Spleen (tissue), 13 donors: ENCODE measurements at places on chromosomes 3 and 15. TPM values are rescaled to one million over a fixed set of nuclear protein-coding genes. Genes with fewer than 3 reads are reported as not detected.

The IMPG2 gene
- 0.06 TPM for polyA plus RNA-seq

The TERC gene
- polyA plus RNA-seq, result not detected

The TNIK gene
- polyA plus RNA-seq, result 1.6 TPM

The TM4SF18 gene
- 23.1 TPM for polyA plus RNA-seq

The LRRC31 gene
- not detected for polyA plus RNA-seq

DNA sequence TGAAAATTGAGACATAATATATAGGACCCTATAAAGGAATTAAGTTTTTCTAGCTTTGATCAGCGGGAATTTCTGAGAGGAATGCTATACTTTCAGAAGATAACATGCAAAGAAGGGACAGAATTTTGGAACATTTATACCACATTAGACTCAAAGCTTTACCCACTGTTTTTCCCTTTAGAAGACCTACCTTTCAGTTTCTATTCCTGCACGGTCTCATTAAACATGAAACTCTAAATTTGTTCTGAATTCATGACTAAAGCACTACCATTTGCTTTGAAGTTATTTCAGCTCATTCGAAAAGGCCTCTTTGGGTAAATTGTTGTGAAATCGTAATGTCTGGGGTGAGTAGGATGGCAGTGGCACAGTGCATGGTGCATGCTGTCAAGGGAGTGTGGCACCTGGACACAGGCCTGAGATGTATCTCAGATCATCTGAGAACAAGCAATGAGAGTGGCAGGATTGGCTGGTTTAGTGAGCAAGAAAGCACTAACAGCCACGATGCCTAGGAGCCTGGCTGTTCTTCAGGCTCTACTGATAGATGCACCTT lies 42.5 kb downstream of the CHCHD4 start:
- H3K36me3 ChIP-seq, result no peaks in the 10 kb centered on the region
- H3K27ac ChIP-seq, result no peak overlapping the region
- DNase-seq, result no peak
- no peak overlapping the region for H3K4me3 ChIP-seq

GRCh38 chr3:94069194-94069813 lies 6.4 kb downstream of the NSUN3 start:
- H3K27me3 ChIP-seq, result no peaks in the 10 kb centered on the region
- no peak for DNase-seq
- no peaks in the 10 kb centered on the region for H3K36me3 ChIP-seq
- H3K27ac ChIP-seq, result no peak overlapping the region
- peaks cover 49% of the 10 kb centered on the region for H3K4me1 ChIP-seq

DNA sequence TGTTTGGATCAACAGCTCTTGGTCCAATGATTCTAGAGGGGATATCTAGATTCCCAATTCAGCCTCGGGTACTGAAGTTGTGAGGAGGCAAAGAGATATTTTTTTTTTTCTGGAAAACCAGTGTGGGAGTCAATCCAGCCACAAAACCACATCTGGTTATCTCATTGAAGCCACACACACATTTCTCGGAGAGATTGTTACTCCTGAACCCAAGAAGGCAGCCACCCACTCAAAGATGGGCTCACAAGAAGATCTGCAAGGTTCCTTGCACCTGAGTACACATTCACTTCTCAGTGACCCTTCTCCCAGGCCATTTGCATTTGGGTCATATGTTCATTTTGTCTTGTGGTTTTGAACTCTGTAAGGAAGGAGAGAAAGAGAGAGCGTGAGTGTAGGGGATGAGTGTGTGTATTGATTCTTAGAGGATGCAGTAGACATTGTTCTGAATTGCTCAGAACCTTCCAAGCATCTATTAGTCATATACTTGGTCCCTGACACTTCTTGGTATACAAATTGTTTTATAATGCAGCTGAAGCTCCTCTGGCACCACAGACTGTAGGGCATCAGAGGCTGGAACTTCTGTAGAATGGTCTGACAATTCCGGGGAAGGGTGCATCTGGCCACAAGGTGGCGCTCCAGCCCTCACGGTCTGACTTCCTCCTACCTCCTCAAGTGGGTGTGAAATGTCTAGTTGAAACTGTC lies 39.3 kb upstream of the TRA2B start:
- no peak overlapping the region for H3K27ac ChIP-seq
- H3K4me1 ChIP-seq, result peaks cover 6% of the 10 kb centered on the region
- no peak overlapping the region for H3K4me3 ChIP-seq
- H3K27me3 ChIP-seq, result no peaks in the 10 kb centered on the region

DNA sequence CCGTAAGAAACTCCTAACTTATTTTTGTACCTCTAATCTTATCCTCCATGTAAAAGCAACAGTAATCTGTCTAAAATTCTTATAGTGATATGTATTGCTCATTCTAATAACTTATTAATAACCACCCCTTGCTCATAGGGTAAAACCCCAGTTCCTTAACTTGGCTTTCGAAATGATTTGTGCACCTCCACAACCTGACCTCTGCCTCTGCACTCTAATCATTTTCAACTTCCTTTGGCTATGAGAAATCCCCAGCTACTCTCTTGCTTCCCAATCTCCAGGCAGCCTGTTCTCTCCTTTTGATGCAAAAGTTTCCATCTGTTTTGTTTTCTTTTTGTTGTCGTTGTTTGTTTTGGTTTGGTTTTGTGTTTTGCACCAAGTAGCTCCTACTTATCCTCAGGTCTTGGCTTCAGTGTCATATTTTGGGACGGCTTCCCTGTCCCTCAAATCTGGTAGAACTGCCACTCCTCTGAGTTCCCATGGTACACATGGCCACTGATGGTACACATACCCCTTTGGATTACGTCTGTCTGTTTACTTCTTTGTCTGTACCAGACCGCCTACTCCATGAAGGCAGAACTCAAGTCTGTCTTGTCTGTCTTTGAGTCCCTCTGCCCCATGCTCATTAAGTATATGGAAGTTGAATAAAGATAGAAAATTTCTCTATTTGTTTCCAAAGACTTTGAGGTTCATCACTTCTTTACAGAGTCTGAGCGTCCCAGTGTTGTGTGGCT lies 105.6 kb upstream of the TGFBR2 start:
- no peak overlapping the region for H3K4me3 ChIP-seq
- H3K27ac ChIP-seq, result no peak overlapping the region
- H3K4me1 ChIP-seq, result peaks cover 18% of the 10 kb centered on the region
- no peaks in the 10 kb centered on the region for H3K27me3 ChIP-seq

- H3K4me1 ChIP-seq, result peaks cover 9% of the 10 kb centered on the region
- DNase-seq, result no peak
- no peak overlapping the region for H3K27ac ChIP-seq
These were observed 58.5 kb upstream of the LPP start for GRCh38 chr3:188095431-188095830.

- no peak overlapping the region for H3K4me3 ChIP-seq
- no peaks in the 10 kb centered on the region for H3K27me3 ChIP-seq
- H3K36me3 ChIP-seq, result peaks cover 42% of the 10 kb centered on the region
- no peak overlapping the region for H3K27ac ChIP-seq
These were observed 14.3 kb downstream of the DUT start for GRCh38 chr15:48345516-48345915.

DNA sequence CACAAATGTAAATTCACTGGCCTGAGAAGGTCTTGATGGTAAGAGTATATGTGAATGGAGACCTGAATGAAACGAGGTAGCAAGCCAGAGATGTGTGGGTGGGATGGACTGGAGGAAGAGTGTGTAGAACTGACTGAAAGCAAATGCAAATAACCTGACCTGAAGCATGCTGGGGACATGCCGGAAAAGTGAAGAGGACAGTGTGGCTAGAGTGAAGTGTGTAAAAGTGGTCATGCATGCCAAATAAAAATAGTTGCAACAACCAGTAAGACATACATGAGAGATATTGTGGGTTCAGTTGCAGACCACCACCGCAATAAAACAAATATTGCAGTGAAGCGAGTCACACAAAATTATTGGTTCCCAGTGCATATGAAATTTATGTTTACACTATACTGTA lies 82.3 kb downstream of the LPP start:
- no peak overlapping the region for H3K27ac ChIP-seq
- DNase-seq, result no peak
- H3K36me3 ChIP-seq, result no peaks in the 10 kb centered on the region

DNA sequence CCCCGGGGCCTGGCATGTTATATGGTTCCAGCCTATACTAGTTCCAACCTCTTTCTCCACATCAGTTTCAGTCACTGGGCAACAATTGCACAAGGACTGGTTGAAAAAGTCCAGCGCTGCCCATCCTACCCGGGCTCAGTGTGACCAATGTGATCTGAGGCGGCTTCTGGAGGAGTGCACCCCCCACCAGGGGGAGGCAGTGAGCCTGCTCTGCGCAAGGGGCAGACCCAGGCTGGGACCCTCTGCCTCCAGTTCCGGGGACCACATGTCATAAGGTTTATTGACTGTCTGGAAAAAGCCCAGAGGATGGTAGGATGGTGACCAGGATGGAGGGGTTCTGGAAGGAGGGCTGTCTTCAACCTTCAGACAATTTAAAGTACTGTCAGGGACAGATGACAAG lies 25.6 kb upstream of the NR2E3 start:
- H3K27ac ChIP-seq, result no peak overlapping the region
- no peaks in the 10 kb centered on the region for H3K4me1 ChIP-seq
- H3K36me3 ChIP-seq, result no peaks in the 10 kb centered on the region

DNA sequence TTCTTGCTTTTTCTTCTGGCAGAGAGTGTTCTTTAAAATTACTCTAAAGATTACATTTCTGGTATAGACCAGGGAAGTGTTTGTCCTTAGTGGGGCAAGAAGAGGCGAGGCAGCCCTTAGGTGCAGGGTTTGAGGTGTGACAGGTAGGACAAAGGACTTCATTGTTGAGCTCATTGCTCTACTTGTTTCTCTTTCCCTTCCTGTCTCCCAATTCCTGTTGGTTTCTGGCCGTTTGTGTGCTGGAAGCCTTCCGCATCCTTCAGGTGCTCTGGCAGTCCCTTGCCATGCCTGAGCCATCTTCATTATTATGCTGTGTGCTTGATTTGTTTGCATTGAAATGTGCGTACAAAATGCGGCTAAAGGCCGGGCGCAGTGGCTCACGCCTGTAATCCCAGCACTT lies 85.1 kb downstream of the CCK start:
- no peak overlapping the region for H3K27ac ChIP-seq
- no peaks in the 10 kb centered on the region for H3K27me3 ChIP-seq
- no peak for DNase-seq

DNA sequence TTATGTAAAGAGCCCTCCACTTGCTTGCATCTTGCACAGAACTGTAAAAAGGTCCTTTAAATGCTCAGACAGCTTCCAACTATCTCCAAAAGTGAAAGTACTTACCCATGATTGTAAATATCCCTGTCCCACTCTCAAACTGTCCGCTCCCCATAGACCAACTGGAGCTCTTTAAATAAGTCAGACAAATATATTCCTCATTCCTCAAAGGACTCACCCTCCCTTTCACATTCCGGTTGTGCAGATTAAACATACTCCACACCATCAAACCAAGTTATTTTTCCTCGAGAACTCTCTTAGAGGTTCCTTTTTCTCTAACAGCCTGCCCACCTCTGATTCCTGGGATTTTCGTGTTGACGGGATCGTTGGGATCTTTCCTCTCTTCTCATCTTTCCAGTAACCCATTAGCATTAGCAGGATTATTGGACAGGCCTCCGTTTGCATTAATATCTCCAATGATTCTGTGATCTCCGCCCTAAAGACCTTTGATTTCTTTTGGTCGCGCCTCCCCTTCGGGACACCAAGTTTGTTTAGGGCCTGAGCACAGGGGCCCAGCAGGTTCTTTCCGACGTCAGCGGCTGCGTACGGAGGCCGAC lies 763 bp downstream of the GOLGB1 start:
- peak overlapping the region; percentile 87 for H3K27ac ChIP-seq
- DNase-seq, result no peak
- H3K4me1 ChIP-seq, result peaks cover 42% of the 10 kb centered on the region
- H3K27me3 ChIP-seq, result no peaks in the 10 kb centered on the region

DNA sequence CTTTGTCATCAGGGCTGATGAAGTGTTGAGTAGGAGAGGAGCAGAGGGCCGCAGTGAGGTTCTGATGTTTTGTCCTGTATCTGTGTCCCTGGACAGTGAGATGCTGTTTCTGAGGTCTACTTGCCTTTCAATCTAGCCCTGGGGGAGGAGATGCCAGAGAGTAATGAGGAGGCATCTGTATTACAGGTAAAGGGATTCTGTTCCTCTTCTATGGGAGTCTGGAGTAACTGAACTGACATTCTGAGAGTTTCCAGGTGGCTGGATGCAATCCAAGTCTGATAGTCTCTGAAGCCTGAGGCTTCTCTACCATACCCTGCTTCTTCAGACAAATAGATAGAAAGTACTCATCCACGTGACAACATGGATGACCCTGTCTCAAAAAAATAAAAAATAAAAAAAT lies 60.9 kb downstream of the IL12A start:
- H3K27me3 ChIP-seq, result no peaks in the 10 kb centered on the region
- no peak overlapping the region for H3K4me3 ChIP-seq
- no peaks in the 10 kb centered on the region for H3K36me3 ChIP-seq
- no peaks in the 10 kb centered on the region for H3K4me1 ChIP-seq
- DNase-seq, result no peak
- no peak overlapping the region for H3K27ac ChIP-seq

- H3K27ac ChIP-seq, result no peak overlapping the region
- no peaks in the 10 kb centered on the region for H3K27me3 ChIP-seq
- no peak overlapping the region for H3K4me3 ChIP-seq
These were observed 57.4 kb downstream of the UMPS start for GRCh38 chr3:124787476-124788195.

DNA sequence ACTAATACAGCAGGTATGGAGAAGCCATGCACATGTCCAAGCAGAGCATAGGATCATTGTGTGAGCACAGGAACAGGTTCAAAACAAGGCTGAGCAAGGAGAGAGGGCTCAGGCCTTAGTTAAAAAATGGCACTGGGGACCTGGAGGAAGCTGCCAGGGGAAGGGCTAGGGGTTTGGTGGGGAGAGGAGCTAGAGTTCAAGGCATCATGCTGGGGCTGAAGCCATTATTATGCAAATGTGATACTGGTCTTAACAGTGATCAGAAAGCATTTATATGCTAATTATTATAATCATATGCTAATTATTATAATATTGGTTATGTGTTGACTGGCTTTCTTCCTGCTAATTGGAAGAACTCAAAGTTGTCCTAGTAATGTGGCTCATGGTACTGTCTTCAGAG lies 546.0 kb upstream of the CFAP20DC start:
- no peaks in the 10 kb centered on the region for H3K4me1 ChIP-seq
- H3K27ac ChIP-seq, result no peak overlapping the region
- H3K27me3 ChIP-seq, result no peaks in the 10 kb centered on the region
- no peak overlapping the region for H3K4me3 ChIP-seq
- no peak for DNase-seq
- H3K36me3 ChIP-seq, result no peaks in the 10 kb centered on the region

DNA sequence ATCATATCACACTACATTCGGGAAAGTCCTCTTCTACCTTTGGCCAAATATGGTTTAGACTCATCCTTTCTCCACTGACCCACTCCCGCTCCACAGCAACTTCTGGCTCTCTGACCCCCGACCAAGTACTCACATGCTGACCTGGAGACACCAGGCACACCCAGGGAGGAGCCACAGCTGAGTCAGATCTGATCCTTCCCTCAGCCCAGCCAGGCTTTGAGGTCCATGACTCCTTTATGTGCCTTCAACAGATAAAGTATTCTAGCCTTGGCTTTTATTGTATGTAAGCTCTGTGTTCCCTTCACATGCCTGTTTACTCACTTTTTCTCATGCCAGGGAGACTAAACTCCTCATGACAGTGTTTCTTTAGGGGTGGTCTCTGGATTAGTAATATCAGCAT lies 166.9 kb upstream of the UMPS start:
- H3K27ac ChIP-seq, result no peak overlapping the region
- no peak overlapping the region for H3K4me3 ChIP-seq
- H3K4me1 ChIP-seq, result no peaks in the 10 kb centered on the region
- no peaks in the 10 kb centered on the region for H3K36me3 ChIP-seq
